ENCODE measurements at places on chromosomes 7 and 10. TPM values are rescaled to one million over a fixed set of nuclear protein-coding genes. Genes with fewer than 3 reads are reported as not detected.
A peak's percentile ranks its signal among the peaks of the same experiment; 100 is the strongest.

Gene DBNL
- 70.9 TPM for total RNA-seq

DNA sequence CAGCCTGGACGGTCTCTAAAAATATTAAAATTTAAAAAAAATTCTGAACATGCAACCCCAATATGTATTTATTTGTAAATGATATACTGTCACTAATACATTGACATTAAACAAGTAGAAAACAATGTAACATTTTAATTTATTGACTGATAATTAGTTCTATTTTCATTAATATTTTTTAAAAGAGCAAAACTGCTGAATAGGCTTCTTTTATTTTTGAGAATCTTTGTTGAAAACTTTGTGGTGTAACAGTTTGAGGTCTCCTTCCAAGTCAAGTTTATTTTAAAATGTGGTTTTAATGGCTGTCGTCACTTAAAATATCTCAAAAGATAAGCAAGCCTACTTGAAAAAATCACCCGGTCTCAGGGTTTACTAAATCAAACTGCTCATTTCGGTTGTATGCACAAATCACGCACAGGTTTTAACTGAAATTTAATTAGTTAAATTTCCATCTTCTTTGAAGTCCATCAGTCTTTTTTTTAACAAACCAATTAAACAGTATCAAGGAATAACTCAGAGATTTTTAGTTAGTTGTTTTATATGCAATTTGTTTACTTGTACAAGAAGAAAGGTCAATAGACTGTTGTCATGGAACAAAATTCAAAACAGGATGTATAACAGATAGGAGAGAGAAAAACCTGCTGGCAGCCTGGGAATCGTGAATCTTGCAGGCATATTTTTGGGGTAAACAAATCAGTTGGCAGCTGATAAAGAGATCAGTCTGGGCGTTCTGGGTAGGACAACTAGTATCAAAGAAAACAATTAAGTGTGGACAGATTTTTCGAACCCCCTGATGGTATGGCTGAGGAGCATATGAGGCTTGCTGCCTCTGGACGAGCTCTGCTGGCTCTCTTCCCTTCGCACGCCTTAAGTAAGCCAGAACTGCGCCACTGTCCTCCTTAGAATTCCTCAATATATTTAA is 9.7 kb upstream of the EDRF1 start:
- H3K27me3 ChIP-seq, result no peaks in the 10 kb centered on the region
- DNase-seq, result no peak
- H3K4me1 ChIP-seq, result peaks cover 36% of the 10 kb centered on the region
- no peak overlapping the region for H3K4me3 ChIP-seq
- H3K27ac ChIP-seq, result peak overlapping the region; percentile 48

Gene SEMA3C
- total RNA-seq, result 496 TPM

Gene FAM24A
- total RNA-seq, result not detected

DNA sequence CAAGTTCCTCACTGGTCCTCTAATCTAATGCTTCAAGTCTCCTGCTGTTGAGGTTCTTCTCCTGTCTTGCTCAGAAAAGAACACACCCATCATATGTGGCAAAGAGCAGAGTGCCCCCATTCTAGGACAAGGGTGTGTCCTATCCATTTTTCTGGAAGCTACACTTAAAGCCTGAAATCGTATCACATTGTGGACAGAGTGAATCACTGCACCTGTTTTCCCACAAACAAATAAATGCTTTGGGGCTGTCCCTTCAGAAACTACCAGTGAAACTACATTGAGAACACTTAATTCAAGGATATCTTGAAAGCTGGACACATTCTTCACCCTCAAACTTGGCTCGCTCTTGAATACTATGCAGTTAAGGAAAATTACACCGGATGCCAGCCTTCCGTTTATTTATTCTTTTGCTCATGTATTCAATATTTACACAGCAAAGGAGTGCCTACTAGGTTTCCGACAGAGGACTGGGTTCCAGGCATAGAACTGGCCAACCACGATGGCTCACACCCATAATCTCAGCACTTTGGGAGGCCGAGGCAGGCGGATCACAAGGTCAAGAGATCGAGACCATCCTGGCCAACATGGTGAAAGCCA is 473.0 kb downstream of the GALNT17 start:
- H3K4me1 ChIP-seq, result no peaks in the 10 kb centered on the region
- H3K27me3 ChIP-seq, result no peaks in the 10 kb centered on the region
- no peak for DNase-seq
- H3K27ac ChIP-seq, result no peak overlapping the region
- H3K36me3 ChIP-seq, result no peaks in the 10 kb centered on the region

GRCh38 chr7:133501771-133502170 is 248.9 kb downstream of the EXOC4 start:
- peaks cover 18% of the 10 kb centered on the region for H3K4me1 ChIP-seq
- no peaks in the 10 kb centered on the region for H3K27me3 ChIP-seq
- no peaks in the 10 kb centered on the region for H3K36me3 ChIP-seq
- no peak overlapping the region for H3K27ac ChIP-seq
- no peak for DNase-seq

- no peak overlapping the region for H3K4me3 ChIP-seq
- no peaks in the 10 kb centered on the region for H3K36me3 ChIP-seq
- no peaks in the 10 kb centered on the region for H3K27me3 ChIP-seq
- DNase-seq, result no peak
- H3K27ac ChIP-seq, result peak overlapping the region; percentile 84
These were observed 69.8 kb downstream of the CDK1 start for GRCh38 chr10:60848126-60848525.

Gene GLI3
- total RNA-seq, result 126 TPM

Gene ELN
- 37.4 TPM for total RNA-seq

DNA sequence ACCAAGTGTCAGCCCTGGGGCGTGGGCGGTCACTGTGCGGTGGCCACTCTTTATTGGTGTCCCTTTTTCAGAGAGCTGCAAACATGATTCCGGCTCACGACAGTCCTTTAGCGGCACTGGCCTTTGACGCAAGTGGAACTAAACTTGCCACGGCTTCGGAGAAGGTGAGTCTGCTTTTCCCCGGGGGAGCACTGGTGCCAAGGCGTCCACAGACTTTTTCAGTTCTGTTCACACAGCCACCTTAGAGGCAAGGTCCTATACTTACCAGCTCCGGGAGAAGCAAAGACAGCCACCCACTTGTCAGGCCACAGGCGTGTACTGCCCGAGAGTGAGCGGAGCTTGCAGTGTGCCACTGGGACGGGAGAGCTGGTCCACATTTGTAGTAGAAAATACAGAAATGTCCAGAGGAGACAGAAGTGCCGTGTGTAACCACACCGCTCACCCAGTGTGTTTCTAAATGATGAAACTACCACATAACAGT is 27.9 kb downstream of the WIPI2 start:
- H3K27me3 ChIP-seq, result no peaks in the 10 kb centered on the region
- no peak overlapping the region for H3K27ac ChIP-seq
- H3K4me1 ChIP-seq, result peaks cover 6% of the 10 kb centered on the region
- H3K4me3 ChIP-seq, result no peak overlapping the region
- no peak for DNase-seq

Gene BTAF1
- total RNA-seq, result 54.2 TPM

DNA sequence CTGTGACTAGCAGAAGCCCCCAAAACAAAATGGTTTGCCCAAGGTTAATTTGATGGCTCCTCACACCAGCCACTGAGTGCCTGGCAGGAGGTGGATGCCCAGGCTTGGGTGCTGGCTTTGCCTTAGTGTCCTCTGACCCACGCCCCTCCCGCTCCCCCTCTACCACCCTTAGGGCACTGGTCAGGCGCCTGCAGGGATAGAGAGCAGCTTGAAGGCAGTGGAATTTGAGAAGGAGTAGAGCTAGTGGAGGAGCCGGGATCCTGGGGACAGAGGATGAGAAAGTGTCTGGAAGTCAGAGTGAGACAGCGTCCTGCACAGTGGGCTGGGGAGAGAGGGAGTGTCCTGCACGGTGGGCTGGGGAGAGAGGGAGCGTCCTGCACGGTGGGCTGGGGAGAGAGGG is 139.4 kb downstream of the DNAJB6 start:
- H3K4me3 ChIP-seq, result no peak overlapping the region
- no peaks in the 10 kb centered on the region for H3K36me3 ChIP-seq
- H3K27ac ChIP-seq, result no peak overlapping the region
- peaks cover 22% of the 10 kb centered on the region for H3K27me3 ChIP-seq
- DNase-seq, result peak; percentile 30
- H3K4me1 ChIP-seq, result no peaks in the 10 kb centered on the region

DNA sequence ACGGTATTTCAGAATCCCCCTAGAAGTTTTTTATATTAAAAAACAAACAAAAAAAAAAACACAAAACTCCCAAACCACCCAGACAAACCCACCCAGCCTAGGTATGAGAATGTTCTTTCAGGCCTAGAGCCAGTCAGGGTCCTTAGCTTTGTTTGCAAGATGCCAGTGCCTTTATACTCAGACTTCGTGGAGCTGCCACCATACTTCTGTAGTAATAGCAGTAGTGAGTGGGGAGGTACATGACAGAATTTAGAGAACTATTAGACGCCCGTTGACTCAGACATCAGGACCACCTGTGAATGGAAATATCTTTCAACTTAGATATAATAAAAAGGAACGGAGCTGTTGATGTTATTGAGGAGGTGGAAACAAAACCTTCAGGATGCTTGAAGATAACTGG is 138.2 kb upstream of the MKLN1 start:
- H3K27me3 ChIP-seq, result no peaks in the 10 kb centered on the region
- no peaks in the 10 kb centered on the region for H3K36me3 ChIP-seq
- no peak for DNase-seq
- H3K4me1 ChIP-seq, result no peaks in the 10 kb centered on the region
- H3K4me3 ChIP-seq, result no peak overlapping the region

DNA sequence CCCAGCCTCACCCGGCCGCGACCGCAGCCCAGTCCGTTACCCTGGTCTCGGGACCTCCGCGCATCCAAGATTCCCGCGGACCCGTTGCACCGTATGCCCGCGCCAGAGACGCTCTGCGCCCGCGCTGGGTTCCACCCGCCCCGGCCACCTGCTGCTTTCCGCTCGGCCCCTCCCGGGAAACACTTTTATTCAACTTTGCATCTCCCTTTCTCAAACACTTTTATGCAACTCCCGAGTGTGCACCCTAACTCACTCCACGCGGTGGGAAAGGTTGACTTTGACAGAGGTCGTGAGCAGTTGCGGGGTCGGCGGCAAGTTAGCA is at the start of gene ODAD2:
Gene ODAD2, minus strand, starts transcription at position 126 of the 322 bp plus-strand sequence. CDS start 3,937 bp downstream, outside the sequence.
- DNase-seq, result peak; percentile 18
- H3K4me3 ChIP-seq, result peak within 1 kb of the TSS; percentile 87
- H3K4me1 ChIP-seq, result peaks cover 10% of the 10 kb centered on the region
- H3K27ac ChIP-seq, result no peak within 1 kb of the TSS

- H3K27ac ChIP-seq, result peak overlapping the region; percentile 91
- no peak for DNase-seq
- peaks cover 41% of the 10 kb centered on the region for H3K36me3 ChIP-seq
- H3K27me3 ChIP-seq, result no peaks in the 10 kb centered on the region
- no peak overlapping the region for H3K4me3 ChIP-seq
- peaks cover 43% of the 10 kb centered on the region for H3K4me1 ChIP-seq
These were observed 613.9 kb upstream of the IGFBP3 start for GRCh38 chr7:46534664-46535588.

Gene FZD8
- 14.5 TPM for total RNA-seq

Gene HABP2
- not detected for total RNA-seq

Gene DNAJB12
- 35.3 TPM for total RNA-seq

DNA sequence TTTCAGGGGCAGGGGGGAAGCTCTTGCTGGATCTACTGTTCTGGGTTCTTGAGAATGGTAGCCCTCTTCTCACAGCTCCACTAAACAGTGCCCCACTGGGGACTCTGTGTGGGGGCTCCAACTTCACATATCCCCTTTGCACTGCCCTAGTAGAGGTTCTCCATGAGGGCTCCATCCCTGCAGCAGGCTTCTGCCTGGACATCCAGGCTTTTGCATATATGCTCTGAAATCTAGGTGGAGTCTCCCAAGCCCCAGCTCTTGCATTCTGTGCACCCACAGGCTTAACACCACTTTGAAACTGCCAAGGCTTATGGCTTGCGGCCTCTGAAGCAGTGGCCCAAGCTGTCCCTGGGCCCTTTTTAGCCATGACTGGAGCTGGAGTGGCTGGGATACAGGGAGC is 150.7 kb downstream of the LRMDA start:
- no peak overlapping the region for H3K4me3 ChIP-seq
- no peaks in the 10 kb centered on the region for H3K4me1 ChIP-seq
- DNase-seq, result no peak
- no peak overlapping the region for H3K27ac ChIP-seq

GRCh38 chr7:96823274-96823673 is 113.6 kb upstream of the SEM1 start:
- H3K4me1 ChIP-seq, result peaks cover 7% of the 10 kb centered on the region
- no peak for DNase-seq
- H3K4me3 ChIP-seq, result no peak overlapping the region
- H3K36me3 ChIP-seq, result no peaks in the 10 kb centered on the region
- H3K27ac ChIP-seq, result no peak overlapping the region

DNA sequence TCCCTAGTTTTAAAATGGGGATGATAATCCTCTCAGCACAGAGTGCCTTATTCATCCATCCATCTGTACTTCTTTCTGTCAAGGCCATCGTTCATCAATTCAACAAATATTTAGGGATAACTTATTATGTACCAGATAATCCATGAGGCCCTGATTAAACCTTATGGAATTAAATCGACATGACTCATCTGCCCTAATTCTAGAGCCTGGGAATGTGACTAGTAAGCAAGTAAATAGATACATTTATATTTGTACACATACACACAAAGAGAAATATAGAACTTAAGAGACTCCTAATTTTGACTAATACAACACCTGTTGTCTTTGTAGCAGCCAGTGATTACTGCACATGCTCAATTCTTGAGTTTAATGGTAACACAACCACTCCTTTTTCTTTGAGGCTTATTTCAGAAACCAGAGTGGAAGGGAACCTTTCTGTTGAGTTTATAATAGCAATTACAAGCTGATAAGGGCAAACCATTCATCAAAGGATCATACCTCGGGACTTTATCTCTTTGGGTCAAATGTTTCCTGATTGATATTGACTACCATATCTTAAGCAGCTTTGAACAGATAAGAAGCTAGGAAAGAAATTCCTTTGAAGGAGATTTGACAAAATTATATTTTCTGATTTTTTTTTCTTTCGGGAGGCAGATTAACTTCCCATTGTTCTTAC is 122.7 kb downstream of the ARID5B start:
- no peaks in the 10 kb centered on the region for H3K27me3 ChIP-seq
- peaks cover 66% of the 10 kb centered on the region for H3K4me1 ChIP-seq
- H3K36me3 ChIP-seq, result peaks cover 14% of the 10 kb centered on the region
- H3K27ac ChIP-seq, result peak overlapping the region; percentile 66
- DNase-seq, result no peak

Gene MYL10
- not detected for total RNA-seq

DNA sequence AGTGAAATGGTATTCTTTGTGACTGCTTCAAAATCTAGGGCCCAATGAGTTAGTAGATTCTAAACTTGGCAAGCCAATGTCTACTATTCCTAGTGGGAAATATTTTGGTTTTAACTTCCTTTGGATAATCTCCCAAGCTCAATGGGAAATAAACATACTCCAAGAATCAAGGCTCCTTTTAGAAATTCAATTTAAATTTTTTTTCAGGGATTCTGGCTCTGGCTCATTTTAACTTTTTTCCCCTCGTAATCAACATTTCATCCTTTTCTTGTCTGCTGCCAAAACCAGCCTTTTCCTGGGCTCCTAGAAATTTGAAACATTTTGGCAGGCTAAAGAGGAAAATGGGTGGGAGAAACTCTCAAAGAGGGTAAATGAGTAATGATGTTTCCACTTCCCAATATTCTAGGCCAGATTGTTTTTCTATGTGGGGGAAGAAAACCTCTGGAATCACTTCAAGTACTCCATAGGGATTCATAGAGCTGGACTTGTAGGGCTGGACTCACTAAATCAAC is 85.6 kb upstream of the AGR3 start:
- DNase-seq, result no peak
- H3K27me3 ChIP-seq, result no peaks in the 10 kb centered on the region

GRCh38 chr10:81019029-81019890 is 481.6 kb downstream of the SH2D4B start:
- peaks cover 4% of the 10 kb centered on the region for H3K4me1 ChIP-seq
- H3K27ac ChIP-seq, result no peak overlapping the region
- no peaks in the 10 kb centered on the region for H3K27me3 ChIP-seq
